Cerebellum (tissue), 4 donors: ENCODE measurements at places on chromosomes 3 and 15. TPM values are rescaled to one million over a fixed set of nuclear protein-coding genes. Genes with fewer than 3 reads are reported as not detected.

Gene POLQ
- 5.5 TPM for total RNA-seq

Gene TRNT1
- 35.6 TPM for total RNA-seq

GRCh38 chr3:135500034-135500433 is 465.5 kb upstream of the PPP2R3A start:
- no peak for DNase-seq

- no peak for DNase-seq
Observed at GRCh38 chr3:39752019-39752637, 57.3 kb upstream of the MYRIP start.

DNA sequence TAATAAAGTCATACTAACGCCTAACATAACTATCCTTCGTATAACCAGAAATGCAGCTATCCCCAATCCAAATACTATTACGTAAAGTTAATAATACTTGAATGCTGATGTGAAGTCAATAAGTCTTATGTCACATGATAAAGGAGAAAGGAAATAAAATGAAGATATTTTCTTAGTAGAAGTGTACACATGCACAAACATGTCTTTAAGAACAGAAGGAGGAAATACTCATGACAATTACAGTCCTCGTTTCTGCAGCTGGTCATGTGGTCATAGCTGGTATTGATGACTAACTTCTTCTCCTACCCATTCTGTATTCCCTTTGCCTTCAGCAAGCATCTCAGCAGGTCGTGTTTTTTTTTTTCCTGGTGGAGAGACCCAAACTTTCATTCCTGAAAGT is 244.3 kb downstream of the CHL1 start:
- DNase-seq = no peak

- DNase-seq = no peak
Observed at GRCh38 chr15:90681480-90681879, 35.7 kb upstream of the BLM start.

DNA sequence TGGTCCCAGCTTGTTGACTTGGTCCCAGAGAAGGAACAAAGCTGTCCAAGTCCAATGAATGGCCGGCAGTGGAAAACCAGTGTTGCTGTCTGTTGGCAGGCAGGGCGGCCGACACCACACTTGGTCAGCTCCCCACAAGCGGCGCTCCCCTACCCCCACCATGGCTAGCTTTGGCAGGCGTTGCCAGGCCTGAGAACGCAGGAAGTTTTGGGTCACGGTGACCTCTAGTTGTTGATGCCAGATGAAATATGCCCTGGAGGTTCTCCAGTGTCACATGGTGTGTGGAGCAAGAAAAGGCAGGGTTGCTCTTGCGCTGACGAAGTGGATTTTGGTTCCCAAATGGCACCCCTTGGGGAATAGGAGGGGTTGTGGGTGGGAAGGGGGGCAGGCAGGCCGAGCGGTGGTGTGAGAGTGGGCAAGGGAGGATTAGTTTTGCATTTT is 72.7 kb upstream of the TPRG1 start:
- no peak for DNase-seq

DNA sequence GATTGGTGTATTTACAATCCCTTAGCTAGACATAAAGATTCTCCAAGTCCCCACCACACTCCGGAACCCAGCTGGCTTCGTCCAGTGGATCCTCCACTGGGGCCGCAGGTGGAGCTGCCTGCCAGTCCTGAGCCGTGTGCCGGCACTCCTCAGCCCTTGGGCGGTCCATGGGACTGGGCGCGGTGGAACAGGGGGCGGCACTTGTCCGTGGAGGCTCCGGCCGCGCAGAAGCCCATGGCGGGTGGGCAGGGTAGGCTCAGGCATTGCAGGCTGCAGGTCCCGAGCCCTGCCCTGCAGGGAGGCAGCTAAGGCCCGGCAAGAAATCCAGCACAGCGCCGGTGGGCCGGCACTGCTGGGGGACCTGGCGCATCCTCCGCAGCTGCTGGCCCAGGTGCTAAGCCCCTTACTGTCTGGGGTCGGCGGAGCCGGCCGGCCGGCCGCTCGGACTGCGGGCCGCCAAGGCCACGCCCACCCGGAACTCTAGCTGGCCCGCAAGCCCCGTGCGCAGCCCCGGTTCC is 3.5 kb upstream of the RNU5B-1 start:
- no peak for DNase-seq
